ENCODE measurements at places on chromosomes 5 and 9. TPM values are rescaled to one million over a fixed set of nuclear protein-coding genes. Genes with fewer than 3 reads are reported as not detected.

DNA sequence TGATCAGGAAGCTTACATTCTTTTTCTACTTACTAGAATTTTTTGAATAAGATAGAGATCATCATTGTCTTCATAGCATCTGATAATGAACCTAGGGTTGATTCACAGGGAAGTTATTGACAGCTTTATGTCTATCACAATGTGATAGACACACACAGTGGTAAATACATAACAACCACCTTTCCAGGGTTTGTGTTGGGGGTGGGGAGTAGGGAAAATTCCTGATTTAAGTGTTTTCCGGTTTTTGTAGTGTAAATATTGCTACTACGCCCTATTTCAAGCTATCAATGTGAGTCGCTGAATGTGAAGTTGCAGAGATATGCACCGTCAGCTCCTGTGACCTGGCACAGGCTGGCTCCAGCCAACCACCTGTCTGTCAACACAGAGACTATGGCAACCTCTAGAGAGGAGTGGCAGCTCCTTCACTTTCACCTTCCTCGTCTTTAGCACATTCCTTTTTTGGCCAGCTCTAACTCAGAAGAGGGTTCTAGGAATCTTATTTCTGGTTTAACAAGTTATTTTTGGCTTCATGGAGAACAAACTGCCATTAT, 224.9 kb downstream of the MAT2B start:
- DNase-seq = no peak

DNA sequence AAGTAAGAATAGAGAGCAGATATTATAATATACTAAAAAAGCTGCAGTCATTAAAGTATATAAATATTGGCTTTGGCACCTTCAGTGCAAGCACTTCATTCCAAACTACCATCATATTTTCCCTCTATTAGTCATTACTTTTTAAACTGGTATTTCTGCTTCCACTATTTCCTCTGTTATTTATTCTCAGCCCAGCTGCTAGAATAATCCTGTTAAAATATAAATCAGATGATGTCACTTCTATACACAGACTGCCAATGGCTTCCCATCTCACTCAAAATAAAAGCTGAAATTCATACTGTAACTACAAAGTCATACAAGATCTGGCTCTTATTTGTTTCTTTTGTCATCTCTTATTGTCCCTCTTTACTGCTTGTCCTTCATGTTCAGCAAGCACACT, 432.9 kb downstream of the TLE4 start:
- DNase-seq = no peak

PCDHGA2 gene
- total RNA-seq = 6.9 TPM

C9orf50 gene
- not detected for total RNA-seq

All from occipital lobe (tissue), 3 donors.